NCI-H446 (cell line): ENCODE measurements at places on chromosomes 7 and 10.
A peak's percentile ranks its signal among the peaks of the same experiment; 100 is the strongest.

DNA sequence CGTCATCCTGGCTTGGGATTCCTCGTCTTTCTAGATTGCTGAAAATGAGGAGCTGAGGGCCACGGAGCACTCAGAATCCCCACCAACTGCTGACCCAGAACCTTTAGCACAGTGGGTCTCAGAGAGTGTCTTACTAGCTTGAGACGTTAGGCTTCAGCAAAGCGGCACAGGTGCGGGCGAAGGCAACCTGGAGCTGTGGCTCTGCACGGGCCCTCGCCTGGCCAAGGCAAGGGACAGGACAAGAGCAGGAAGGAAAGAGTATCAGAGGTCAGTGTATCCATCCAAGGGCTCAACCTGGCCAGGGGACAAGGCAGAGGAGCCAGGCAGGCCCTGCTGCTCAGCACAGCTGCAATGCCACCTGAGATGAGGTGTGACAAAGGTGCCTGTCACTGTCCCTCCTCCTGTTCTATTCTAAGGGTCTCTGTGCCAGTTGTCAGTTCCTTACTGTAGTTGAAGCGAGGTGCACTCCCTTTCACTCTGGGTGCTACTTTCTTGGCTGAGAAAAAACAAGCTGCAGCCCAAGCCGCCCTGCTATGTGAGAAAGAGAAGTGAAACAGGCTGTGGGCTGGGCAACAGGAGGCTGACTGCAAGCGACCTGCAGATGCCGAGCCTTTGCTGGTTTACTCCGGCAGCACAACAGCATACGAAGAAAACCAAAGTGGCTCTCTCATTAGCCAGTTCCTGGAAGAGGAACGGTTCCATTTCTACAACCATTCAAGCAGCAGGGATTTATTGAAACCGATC, 33.3 kb upstream of the KDM7A start:
- no peak for DNase-seq

- no peak for DNase-seq
These were observed 878.9 kb downstream of the TYW1 start for GRCh38 chr7:67875558-67875957.

GRCh38 chr7:51295440-51296245, 21.0 kb downstream of the COBL start:
- DNase-seq, result no peak

- no peak for DNase-seq
These were observed 34.2 kb downstream of the DNAJC12 start for GRCh38 chr10:67803588-67804394.

DNA sequence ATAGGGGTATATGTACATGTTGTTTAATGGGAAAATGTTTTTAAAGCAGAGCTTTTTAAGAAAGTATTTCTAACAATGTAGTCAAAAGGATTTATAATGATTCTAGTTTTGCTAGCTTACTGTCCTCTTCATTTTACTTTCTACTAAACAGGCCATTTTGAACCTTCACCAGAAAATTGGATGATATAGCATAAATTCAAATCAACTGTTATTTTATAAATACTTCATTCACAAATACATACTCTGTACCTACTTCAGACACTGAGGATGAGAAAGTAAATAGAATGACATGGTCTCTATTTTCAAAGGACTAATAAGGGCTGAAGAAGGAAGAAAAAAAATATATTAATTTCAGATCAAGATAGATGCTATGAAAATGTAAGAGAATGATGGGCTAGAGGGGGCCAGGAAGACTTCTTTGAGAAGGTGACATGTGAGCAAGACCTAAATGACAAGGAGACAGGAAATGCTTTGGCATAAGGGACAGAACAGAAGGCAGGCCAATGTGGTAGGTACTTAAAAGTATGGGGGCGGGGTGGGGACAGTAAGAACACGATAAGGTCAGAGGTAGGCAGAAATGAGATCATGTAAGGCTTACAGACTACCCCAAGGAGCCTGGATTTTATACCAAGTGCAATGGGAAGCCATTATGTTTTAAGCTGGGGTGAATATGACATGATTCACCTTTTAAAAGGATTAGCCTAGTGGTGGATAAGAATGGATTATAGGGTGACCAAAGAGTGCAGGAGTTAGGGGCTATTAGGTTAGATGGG, 5.2 kb downstream of the NAMPT start:
- DNase-seq, result no peak

- DNase-seq, result no peak
These were observed 81.3 kb downstream of the CHST15 start for GRCh38 chr10:124012066-124012465.

- no peak for DNase-seq
These were observed 6.5 kb downstream of the SNX8 start for GRCh38 chr7:2307690-2308107.

DNA sequence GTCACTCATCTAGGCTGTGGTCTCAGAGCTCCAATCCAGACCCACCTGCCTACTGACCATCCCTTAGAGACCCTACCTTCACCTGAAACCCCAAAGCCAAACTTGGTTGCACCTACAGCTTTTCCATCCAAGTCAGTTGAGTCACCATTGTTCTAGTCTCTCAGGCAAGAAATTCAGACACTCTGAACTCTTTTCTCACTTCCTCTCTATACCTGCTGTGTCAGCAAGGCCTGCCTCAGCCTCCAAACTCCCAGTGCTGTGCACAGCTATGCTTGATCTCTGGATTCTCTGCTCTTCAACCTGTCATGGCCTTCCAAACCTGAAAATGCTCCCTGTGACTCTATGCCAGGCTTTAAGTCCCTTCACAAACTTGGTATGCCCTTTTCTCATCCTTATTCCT, 47.4 kb upstream of the MTURN start:
- DNase-seq, result no peak

GRCh38 chr10:122393288-122393687, 18.8 kb downstream of the PLEKHA1 start:
- no peak for DNase-seq

GRCh38 chr10:119511828-119512515, 30.5 kb downstream of the RGS10 start:
- no peak for DNase-seq

GRCh38 chr7:16531707-16532106, 5.1 kb downstream of the LRRC72 start:
- DNase-seq, result no peak

DNA sequence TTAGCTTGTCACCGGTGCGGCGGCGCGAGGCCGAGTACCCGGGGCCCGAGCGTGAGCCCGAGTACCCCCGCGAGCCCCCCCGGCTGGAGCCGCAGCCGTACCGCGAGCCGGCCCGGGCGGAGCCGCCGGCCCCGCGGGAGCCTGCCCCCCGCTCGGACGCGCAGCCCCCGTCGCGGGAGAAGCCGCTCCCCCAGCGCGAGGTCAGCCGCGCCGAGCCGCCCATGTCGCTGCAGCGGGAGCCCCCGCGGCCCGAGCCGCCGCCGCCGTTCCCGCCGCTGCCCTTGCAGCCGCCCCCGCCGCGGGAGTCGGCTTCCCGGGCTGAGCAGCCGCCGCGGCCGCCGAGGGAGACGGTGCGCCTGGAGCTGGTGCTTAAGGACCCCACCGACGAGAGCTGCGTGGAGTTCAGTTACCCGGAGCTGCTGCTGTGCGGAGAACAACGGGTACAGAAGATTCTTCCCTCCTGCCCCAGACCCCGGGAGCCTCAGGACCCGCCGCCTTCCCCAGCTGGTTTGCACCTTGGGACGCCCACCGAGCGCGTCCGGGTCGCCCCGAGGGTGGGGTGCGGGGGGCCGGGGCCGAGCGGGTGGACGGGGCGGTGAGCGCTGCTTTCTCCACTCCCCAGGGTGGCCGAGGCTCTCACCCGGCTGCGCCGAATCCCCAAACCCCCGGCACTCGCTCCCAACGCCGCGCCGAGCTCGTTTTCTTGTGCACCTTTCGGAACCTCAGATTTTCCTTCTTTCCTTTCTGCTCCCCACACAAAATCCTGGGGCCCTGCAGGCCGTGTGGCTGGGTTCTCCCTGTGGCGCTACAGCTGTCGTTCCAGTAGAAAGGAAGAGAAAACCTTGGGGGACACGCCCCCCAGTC, 708 bp downstream of the UBN2 start:
- no peak for DNase-seq

DNA sequence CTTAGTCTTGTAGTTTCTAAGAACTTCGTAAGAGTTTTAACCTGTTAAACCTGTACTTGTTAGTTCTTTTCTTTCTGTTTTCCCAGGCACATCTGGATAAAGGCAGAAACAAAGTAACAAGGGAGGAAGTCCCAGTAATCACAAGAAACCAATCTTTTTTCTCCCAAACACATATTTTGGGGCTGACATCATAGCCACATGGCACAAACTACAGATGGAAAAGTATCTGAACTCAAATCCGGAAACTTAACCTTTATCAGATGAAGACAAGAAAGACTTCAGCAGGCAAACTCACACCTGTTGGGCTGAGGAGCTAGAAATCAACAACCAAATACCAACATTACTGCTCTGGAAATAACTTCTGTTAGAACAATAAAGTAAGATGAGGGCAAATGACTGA, 67.1 kb downstream of the CUBN start:
- no peak for DNase-seq

DNA sequence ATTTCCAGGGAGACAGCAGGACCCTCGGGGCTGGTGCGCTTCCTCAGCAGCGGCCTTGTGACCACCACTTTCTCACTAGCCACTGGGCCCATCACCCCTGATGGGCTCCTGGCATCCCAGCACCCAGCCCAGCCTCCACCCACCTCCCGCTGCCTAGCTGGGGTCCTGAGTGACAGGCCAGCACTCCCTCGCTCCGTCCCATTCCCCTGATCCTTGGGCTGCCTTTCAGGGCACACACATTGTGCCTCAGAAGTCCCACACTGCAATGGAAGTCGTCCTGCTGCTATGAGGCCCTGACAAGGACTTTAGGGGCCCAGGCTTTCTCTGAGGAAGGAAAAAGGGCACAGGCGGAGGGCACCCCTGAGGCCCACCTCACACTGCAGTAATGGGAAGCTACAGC, 12.4 kb downstream of the CAMK2B start:
- no peak for DNase-seq

DNA sequence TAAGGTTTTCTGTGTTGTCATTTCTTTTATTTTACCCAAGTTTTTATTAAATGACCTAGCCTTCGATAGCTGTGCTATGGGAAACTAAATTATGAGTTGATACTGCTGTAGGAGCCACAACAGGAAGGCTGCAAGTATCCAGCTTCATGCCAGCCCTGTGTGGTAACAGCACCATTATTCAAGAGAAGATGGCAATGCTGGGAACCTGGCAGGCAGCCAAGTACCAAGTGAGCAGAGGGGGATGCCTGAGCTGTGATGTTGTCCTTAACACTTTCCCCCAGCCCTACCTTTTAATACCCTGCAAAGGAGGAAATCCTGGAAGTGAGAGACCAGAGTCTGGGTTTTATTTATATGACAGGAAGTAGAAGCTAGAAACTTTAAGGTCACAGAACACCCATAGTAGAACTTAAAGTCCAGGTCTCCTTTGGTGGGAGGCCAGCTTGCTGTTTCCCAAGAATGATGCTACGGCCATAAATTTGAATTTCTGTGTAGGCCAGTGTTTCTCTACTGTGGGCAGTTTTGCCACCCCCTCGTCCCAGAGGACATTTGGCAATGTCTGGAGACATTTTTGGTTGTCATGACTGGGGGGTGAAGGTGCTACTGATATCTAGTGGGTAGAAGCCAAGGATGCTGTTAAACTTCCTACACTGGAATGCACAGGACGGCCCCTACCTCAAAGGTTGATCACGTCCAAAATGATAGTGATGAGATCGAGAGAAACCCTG, 9.2 kb upstream of the ATXN7L1 start:
- DNase-seq, result peak; percentile 48

- DNase-seq, result no peak
These were observed 36.7 kb downstream of the ASNS start for GRCh38 chr7:97835296-97836138.

DNA sequence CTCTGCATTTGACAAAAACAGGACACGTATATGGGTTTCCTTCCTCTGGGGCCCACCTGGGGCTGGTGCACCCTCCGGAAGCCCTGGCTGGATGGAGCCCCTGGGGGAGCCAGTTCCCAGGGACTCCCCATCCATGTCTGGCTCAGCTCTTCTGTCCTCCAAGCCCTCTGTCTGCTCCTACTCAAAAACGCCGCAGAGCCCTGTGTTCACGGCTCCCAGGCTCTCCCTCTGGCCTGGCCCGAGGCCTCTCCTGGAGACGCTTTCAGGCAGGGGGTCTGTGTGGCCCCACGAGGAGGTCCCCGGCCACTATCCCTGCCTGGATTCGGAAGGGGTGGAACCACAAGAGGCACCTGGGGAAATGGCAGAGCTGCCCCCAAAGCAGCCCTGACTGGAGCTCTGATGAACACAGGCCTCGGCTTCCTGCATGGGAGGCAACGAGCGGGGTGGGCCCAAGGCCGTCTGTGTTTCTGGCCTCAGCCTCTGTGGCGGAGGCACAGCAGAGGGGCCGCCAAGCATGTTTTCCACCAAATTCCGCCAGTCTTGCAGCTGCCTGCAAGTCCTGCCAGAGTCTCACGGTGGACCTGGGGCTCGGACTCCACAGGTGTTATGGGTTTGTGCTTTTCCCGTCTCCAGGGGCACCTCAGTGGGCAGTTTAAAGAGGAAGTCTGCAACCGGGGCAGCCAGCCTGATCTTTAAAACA, 22.6 kb upstream of the INPP5A start:
- DNase-seq, result no peak

- DNase-seq, result no peak
These were observed 18.3 kb upstream of the GRIFIN start for GRCh38 chr7:2494191-2495130.

- DNase-seq, result no peak
These were observed 405.9 kb upstream of the KLF6 start for GRCh38 chr10:4190876-4191275.

GRCh38 chr10:122143238-122143841, 127.8 kb upstream of the BTBD16 start:
- DNase-seq, result no peak

- no peak for DNase-seq
These were observed 93.7 kb downstream of the MDFIC start for GRCh38 chr7:115015619-115016018.

DNA sequence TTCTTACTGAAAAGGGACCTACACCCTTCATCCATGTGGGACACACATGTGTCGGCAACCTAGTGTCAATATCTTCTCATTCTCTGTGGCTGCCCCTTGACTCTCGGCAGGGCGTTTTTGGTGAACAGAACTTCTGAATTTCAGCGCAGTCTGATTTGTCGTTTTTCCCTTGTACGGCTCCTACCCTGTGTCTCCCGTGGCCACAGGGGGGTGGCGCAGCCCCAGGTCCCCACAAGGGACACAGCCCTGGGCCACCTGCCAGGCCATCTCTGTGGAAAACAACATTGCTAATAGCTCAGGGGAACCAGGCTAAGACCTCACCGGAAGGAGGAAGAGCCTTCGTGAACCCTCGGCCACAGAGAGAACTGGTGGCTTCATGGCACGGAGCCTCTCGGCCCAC, 53.1 kb upstream of the NKX6-2 start:
- no peak for DNase-seq

- no peak for DNase-seq
These were observed 7.2 kb downstream of the GCC1 start for GRCh38 chr7:127578036-127578684.

GRCh38 chr7:92447345-92448204, at the start of gene GATAD1:
GATAD1 (plus strand) TSS chr7:92447482; CDS start chr7:92447730, 248 bp downstream.
- DNase-seq, result peak; percentile 90
